T-helper 2 cell treated with Interferon-gamma antibody and Interleukin-4, amounts not matched to agents 5 μg/mL and 100 μg/mL, for 36 hours (primary cell): ENCODE measurements at places on chromosomes 2 and 18.

DNA sequence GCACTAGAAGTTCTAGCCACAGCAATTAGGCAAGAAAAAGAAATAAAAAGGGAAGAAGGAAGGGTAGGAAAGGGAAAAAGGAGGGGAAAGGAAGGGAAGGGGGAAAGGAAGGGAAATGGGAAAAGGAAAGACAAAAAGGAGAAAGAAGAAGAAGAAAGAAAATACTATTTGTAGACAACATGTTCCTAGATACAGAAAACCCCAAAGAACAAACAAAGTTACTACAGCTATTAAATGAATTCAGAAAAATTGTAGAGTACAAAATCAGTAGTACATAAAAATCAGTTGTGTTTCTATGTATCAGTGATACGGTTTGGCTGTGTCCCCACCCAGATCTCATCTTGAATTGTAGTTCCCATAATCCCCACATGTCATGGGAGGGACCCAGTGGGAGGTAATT lies 52.3 kb downstream of the RPE start:
- DNase-seq, result no peak

DNA sequence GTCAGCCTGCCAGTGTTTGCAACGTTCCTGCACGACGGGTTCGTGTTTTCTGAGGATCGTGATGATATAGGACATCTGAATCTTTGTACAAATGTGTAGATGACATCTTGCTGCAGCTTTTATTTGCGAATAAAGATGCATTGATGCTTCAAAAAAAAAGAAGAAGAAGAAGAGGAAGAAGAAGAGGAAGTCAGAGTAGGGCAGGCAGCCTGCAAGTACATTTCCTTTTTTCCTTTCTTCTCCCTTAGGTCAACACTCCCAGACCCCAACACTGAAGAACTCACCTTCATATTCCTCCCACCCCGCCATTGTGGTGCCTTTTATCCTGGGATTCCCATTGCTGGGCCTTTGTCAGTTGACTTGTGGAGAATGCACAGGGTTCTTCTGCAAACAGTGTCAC lies 91.5 kb downstream of the FHOD3 start:
- DNase-seq, result no peak

- DNase-seq, result no peak
These were observed 110.0 kb upstream of the GCFC2 start for GRCh38 chr2:75820693-75821092.

DNA sequence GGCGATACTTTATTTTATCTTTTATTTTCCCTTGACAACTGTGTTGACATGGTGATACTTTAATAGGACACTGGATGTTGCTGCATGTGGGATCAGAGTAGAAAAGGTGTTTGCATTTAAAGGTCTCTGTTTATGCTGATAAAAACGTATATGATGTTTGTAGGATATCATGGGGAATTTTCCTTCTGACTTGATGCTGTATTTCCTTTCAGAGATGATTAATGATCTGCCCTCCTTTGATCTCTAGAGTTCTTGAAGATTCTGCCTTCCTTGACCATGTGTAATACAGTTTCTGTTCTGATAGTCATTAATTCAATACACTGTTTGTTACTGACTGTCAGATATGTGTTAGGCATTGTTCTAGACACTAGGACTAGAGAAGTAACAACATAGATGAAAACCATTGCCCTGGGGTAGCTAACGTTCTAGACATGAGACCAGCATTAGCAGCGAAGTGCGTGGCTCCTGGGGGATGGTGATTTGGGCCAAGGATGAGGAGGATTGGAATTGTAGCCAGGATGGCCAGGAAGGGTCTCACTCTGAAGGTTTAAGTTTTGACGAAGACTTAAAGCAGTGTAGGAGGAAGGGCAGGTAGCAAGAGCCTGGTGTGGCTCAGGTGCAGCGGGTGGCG lies 2.8 kb downstream of the ATG4B start:
- DNase-seq, result no peak

GRCh38 chr18:23853448-23854195 lies 160.9 kb upstream of the TTC39C start:
- no peak for DNase-seq

- DNase-seq, result no peak
These were observed 274.8 kb upstream of the HS6ST1 start for GRCh38 chr2:128593518-128593878.

GRCh38 chr2:201960305-201960704 lies 73.3 kb upstream of the FZD7 start:
- no peak for DNase-seq

DNA sequence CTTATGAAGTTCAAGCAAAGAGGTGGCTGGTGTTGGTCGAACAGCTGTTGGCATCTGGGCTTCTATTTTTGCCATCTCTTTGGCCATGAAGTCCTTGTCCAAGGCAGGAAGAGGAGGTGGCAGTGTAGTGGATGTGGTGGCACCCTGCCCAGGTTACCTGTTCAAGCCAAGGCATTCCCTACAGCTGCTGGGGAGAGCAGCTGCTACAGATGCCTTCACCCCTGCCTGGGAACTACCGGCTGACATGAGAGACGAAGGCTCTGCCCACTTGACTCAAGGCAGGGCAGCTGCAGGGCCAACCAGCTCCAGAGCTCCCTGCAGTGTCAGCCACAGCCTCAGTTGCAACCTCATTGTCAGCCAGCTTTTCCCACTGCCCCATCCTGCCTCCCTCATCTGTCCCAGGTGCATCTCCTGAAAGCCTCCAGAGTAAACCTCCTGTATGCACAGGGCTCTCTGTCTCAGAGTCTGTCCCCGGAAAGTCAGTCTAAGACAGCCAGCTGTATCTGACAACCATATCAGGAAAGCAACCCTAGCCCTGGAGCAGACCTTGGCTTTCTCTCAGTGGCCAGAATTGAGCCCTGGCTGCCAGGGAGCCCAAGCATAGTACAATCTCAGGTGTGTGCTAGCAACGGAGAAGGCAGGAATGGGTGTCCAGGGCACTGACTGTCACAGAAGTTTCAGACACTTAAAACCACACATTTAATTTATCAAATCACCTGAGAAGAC lies 115.9 kb downstream of the RPIA start:
- DNase-seq, result no peak

- no peak for DNase-seq
These were observed 67.3 kb downstream of the KYNU start for GRCh38 chr2:142944721-142945120.

DNA sequence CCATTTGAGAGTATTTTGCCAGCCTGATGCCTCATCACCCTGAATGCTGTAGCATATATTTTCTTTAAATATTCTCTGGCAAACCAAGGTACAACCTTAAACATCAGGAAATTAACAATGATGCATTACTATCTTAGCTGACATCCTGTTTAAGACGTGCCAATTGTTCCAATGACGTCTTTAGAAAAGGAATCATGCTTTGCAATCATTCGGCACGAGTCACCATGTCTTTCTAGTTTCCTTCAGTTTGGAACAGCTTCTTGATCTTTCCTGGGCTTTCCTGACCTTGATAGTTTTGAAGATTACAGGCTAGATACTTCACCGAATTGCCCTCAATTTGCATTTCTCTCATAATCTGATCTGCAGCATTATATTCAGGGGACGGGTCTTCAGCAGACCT lies 88.2 kb upstream of the GLI2 start:
- DNase-seq, result no peak

GRCh38 chr2:222361787-222362186 lies 62.6 kb upstream of the SGPP2 start:
- no peak for DNase-seq

GRCh38 chr2:14322306-14322705 lies 310.2 kb upstream of the LRATD1 start:
- no peak for DNase-seq

GRCh38 chr18:76259096-76259495 lies 235.9 kb downstream of the ZNF516 start:
- DNase-seq, result no peak

GRCh38 chr18:69944436-69944835 lies 3.2 kb downstream of the CD226 start:
- DNase-seq, result no peak

GRCh38 chr2:204019572-204020501 lies 83.3 kb downstream of the ICOS start:
- peak; percentile 80 for DNase-seq

DNA sequence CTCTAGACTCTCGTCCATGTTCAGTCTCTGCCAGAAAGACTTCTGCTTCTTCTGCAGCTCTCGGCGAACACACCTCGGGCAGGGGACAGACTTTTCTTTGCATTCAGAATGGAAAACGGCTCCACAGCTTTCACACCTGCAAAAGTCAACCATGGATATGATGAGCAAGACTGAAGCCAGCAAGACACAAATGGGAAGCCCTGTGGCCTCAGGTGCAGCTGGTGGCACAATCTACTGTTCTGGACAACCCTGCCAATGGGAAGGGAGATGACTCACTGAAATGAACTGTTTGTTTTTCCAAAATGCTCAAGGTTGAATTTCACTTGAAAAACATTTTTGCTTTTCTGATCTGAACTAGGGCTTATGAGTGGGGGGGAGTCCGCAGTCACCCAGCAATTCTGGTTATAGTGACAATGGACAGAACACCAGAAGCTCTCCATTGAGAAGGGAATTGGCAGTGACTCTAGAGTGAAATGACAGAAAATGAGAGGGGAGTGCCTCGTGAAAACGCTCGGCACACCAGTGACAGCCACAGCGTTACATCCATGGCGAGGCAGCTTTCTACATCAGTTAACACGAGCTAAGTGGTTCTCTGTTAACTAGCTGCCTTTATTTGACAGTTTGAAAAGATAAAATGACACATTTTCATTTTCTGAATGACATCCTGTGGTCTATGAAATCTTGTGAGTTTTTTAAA lies 58.8 kb upstream of the FZD5 start:
- no peak for DNase-seq

- DNase-seq, result no peak
These were observed 383.1 kb upstream of the TNP1 start for GRCh38 chr2:217242947-217243346.

- DNase-seq, result no peak
These were observed 77.0 kb upstream of the ST8SIA5 start for GRCh38 chr18:46833899-46834298.

DNA sequence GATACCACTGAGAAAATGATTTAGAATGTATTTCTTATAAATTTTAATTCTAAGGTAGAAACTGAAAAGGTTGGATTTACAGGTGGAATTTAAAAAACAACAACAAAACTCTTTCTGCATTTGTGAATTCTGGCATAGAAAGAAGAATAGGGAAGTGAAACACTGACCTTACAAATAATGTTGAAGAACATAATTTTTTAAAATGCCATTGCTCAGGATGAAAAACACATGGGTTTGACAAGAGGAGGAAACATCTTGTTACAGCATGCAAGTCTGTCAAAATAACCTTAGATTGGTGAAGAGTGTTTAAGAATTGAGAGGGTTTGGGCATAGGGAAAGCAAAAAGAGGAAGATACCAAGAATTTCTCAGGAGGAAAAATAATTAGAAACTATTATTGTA lies 184.3 kb downstream of the UBE2E3 start:
- no peak for DNase-seq

DNA sequence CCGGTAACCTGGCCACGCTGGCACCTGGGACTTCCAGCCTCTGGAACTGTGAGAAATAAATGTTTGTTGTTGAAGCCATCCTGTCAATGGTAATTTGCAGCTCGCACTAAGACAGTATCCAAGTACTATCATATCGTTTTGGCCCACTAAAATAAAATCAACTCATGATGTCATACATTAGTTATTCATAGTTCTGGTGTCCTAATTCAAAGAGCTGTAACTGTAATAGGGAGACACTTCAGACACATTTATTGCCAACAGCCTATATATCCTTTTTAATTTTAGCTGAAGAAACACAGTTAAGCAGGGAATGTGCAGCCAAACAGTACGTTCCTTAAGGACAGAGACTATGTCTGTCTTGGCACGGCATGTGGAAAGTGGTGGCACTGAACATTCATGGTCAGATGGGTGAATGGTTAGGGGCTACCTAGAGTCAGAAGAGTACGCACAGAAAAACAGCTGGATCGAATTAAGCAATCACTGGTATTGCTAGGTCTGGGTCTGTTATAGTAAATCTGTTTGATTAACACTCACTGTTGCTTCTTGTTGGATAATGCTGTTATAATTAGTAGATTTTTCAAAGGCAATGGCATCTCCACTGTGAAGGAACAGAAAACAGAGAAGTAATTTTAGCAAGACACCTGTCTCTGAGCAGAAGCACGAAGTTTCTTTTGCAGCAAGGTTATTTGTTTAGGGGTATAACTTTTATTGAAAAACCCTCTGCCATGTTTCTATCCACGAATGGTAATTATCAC lies 41.3 kb upstream of the CREG2 start:
- DNase-seq, result no peak

GRCh38 chr2:218077464-218078216 lies 8.6 kb downstream of the RUFY4 start:
- no peak for DNase-seq

DNA sequence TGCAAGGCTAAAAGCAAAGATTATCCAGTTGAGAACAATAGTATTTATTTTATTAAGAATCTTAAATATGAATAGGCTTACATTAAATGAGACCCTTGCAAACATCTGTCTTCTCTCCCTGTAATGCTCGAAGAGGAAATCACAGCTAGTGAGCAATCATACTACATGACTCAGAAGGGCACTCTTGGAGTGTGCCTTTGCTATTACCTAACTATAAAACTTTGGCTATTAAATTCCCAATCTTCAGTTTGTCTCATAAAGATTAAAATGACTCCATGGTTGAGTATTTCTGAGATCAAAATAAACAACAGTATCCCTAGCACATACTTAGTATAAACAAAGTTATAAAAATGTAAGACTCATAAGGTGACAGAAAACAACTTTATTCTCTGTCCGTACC lies 296.9 kb downstream of the KCNJ3 start:
- no peak for DNase-seq

DNA sequence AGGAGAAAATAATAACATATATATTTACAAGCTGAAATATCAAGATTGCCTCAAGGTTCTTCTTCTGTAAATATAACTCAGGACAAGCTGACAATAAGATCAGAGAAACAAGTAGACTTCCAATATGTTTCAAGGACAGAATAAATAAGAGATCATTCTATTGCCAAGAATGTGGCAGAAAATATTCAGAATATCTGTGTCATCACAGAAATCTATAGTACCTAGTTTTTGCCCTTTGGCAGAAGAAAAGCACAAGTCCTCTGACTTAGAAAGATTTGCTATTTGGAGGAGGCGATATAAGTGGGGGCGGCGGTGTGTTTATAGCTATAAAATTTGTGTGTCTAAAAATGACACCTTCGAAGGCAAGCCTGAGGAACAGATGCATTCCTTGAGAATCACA lies 34.3 kb downstream of the ARHGAP15 start:
- DNase-seq, result no peak

GRCh38 chr2:156470975-156471583 lies 34.9 kb downstream of the GPD2 start:
- DNase-seq, result no peak
